ENCODE measurements at places on chromosomes 11 and 22.

- no peak for DNase-seq
Observed at GRCh38 chr22:29831186-29831921, 6.7 kb downstream of the ASCC2 start.

DNA sequence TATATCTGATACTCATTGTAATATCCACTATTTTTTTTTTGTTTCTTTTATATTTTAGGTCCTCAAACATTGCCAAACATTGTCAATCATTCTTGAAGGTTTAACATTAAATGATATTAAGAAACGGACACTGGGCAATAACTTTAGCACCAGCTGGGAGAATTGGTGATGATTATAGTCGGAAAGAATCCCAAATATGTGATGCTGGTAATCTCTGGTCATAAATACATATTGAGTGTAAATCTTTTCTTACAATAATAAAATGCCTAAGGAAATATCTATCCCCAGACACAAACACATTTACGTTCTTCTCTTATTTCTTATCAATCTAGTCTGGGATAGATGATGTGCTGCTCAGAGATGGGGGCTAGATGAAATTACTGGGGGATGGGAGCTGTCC, 25.2 kb downstream of the OR51E2 start:
- DNase-seq = no peak

GRCh38 chr22:45045208-45045607, 35.4 kb upstream of the PHF21B start:
- no peak for DNase-seq

DNA sequence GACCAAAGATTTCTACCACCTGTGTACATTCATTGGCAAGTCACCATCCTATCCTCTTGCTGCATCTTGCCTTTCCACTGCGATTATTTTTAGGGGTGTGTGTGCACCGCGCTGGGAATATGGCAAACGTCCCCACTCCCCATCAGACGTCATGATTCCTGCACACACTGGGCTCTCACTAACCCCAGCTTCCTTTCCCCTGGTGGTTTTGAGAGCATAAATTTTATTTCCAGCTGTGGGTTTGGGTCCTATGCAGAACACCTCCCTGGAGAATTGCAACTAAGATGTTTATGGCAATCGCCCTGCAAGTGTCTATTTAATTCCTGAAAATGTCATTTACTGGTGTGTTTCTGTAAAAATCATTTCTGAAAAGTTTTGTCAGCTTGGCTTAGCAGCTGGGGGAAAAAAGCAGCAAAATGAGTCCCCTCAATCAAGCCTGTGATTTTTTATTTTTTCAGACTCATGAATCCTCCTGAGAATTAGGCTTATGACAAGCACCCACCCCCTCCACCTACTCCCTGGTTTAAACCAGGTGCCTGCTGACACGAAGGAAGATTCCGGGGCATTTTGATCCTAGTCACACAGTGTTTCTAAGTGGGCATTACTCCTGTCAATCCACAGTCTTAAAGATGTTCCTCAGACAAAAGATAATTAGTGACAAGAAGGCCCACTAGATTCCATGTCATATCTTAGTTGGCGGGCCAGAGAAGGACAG, 23.8 kb downstream of the UPB1 start:
- DNase-seq = no peak

- DNase-seq = no peak
Observed at GRCh38 chr11:118916842-118917388, 8.8 kb downstream of the BCL9L start.

- DNase-seq = no peak
Observed at GRCh38 chr11:28090052-28090749, 17.8 kb downstream of the KIF18A start.

GRCh38 chr22:28953403-28953802, 70.0 kb downstream of the ZNRF3 start:
- no peak for DNase-seq

GRCh38 chr11:104487046-104487806, 323.3 kb upstream of the PDGFD start:
- no peak for DNase-seq

DNA sequence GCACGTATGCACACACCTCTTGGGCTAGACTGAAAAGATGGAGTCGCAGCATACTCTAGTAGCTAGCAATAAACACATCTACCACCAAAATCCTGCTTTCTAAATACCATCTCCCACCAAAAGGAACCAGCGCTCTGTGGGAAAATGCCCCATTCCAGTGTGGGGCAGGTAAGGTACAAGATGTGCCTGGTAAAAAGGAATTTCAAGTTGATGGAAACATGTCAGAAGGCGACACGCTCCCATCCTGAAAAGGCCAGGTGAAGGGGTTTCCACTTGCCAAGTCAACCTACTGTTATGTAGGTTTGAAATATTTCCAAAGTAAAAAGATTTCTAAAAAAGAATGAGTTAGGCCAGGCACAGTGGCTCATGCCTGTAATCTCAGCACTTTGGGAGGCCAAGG, 8.8 kb downstream of the DGCR2 start:
- DNase-seq = no peak

DNA sequence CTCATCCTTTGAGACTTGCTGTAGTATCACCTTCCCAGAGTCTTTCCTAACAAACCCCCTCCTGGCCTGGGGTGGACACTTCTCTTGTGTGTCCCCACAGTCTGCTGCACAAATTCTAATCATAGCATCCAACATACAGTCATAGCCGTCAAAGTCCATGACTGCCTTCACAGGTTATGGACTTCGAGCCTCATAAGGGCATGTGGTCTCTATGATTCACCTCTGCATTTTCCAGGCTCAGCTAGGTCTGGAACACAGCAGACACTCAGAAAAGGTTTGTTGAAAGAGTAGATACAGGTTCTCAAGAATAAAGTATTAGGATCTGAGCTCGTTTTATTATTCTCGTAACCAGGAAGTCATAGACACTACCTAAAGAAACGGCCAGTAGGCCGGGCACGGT, 13.2 kb upstream of the SCUBE2 start:
- no peak for DNase-seq

- DNase-seq = peak; percentile 25
Observed at GRCh38 chr11:67356387-67356863, 3.1 kb upstream of the POLD4 start.

DNA sequence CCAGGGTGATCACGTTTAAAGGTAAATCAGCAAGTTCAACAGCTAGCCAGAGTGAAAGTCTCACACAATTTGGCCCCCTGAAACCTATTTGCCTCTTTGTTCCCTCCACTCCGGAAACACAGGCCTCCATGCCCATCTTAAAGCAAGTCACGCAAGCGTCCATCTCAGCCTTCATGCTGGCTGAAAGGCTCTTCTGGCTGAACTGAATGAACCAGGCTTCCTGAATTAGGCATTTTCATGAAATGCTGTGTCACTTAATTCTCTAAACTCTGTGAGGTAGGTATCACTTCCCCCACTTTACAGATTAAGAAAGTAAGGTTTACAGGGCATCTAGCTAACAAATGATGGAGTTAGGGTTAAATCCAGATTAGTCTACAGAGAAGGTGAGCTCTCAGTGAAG, 1.4 kb downstream of the SLC25A17 start:
- no peak for DNase-seq

DNA sequence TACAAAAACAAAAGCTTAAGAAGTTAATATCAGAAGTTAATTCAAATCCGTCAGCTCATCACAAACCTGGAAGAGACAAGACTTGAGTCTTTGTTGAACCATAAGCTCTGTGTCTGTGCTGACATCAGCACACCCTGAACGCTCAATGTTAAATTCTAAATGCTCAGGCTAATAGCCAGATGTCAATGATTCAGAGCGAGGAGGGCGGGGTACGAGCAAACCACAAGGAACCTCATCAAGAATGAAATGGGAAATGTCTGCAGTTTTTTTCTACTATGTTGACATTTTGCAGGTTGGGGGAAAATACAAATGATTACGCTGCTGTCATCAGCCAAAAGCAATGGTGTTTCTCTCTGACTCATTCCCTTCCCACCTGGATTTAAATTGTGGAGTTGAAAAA, 1057.2 kb downstream of the NTM start:
- no peak for DNase-seq

DNA sequence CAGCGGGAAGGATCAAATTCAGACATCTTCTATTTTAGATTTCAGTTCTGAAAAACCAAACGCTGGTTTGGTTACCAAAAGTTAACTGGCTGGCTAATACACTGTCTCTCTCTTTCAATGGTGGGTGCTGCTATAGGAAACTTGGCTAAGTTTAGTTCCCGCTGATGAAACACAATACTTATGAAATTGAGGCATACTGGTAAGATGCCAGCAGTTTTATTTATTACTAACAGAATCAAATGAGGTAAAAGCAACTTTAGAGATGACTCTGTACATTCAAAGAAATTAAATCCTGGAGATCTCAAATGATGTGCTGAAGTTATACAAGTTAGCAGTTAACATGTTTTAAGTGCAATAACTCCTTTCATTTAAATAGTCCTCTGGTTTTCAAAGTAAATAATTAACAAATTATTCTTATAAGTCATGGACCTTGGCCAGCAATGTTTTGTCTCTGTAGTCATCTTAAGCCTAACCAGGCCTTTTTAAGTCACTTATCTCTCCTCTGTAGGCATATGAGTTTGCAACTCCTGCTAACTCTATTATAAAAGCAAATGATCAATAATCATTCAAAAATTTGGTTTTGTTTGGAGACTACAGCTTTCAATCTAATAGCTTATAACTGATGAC, 54.8 kb downstream of the PAK1 start:
- DNase-seq = no peak

GRCh38 chr11:127609025-127609773, 608.6 kb upstream of the KIRREL3 start:
- peak; percentile 32 for DNase-seq

DNA sequence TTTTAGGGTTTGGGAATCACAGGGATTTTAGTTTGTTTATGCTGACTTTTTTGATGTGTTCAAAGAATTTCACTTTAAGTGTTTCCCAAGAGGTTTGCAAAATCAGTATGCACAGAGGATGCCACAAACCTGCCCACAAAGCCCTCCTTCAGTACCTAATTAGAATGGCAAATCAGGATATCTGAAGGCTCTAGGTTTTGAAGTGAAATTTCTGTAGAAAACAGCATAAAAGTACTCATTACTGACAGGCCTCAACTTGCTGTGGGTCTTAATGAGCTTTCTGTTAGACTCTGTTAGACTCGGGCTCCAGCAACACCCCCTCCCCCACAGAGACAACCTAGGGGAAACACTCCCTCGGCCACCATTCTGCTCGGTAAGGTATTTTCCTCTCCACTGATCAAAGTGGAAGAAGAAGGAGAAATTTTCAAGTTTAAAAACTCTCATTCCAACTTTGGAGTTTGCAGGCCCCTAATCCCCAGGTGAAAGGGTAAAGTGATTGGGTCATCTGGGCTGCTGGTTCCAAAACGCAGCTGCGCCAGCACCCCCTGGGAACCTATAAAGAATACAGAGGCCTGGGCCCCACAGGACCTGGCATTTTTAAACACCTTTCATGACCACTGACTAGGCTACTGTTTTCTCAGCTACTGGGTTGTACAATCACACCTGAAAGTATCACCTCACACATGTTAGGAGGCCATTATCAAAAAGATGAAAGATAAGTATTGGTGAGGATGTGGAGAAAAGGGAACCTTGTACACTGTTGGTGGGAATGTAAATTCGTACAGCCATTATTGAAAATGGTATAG, 67.5 kb downstream of the PLEKHA7 start:
- DNase-seq = peak; percentile 51

- no peak for DNase-seq
Observed at GRCh38 chr11:44946263-44946662, 4.4 kb downstream of the TP53I11 start.

DNA sequence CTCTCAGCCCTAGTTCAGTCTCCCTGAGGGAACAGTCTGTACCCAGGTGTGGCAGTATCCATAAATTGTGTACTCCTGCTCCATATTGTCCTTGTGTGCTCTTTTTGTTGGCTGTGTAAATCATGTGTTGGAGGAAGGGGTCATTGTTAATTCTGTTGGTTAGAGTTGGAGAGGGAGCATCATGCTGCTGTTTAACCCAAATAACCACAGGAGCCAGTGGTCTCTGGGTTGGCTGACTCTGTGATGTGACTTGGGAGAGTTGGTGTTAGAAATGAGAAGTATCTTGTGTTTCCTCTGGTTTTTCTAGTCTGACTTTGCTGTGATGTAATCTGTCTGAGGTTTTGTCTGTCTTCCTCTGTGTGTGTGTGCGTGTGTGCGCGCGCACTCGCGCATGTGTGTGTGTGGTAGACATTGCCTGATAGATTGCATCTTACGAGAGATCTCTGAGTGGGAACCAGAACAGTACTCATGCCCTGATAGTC, 30.5 kb downstream of the CTNND1 start:
- no peak for DNase-seq

- DNase-seq = no peak
Observed at GRCh38 chr11:71096751-71097388, 155.5 kb downstream of the SHANK2 start.

DNA sequence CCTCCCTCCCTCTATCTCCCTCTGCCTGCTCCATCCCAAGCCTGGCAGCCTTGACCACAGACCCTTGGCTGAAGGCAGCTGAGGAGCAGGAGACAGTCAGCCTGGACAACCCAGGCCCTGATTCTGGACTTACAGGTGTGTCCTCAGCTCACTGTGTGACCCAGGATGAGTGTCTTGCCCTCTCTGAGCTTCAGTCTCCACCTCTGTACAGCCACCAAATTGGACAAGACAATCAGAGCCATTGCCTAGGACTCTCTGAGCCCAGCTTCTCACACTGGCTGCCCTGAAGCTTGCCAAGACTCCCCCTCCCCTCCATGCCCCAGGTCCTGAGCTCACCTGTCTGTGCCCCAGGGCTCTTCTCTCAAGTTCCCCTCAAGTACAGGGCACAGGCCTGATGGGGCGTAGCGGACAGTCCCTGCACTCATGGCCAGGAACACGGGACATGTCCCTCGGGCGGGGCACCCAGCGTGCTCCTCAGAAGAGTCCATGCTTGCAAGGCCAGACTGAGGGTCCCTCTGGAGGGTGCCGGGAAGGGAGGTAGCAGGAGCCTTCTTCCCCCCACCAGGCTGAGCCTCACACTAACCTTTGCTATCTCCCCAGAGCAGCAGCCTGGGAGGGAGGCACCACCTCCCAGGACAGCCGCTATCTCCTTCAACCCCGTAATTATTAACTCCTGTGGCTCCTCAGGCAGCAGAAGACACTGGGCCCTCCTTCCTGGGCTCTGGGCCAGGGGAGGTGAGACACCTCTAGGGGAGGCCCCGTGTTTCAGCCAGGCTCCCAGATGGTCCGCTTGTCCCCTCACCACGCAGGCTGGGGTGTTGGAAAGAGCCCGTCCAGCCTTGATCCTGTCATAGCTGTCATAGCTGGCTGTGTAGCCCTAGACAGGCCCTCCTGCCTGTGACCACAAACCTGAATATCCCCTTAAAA, 2.6 kb upstream of the RAB3IL1 start:
- no peak for DNase-seq

- peak; percentile 67 for DNase-seq
Observed at GRCh38 chr22:35582861-35583670, 34.1 kb downstream of the MB start.

DNA sequence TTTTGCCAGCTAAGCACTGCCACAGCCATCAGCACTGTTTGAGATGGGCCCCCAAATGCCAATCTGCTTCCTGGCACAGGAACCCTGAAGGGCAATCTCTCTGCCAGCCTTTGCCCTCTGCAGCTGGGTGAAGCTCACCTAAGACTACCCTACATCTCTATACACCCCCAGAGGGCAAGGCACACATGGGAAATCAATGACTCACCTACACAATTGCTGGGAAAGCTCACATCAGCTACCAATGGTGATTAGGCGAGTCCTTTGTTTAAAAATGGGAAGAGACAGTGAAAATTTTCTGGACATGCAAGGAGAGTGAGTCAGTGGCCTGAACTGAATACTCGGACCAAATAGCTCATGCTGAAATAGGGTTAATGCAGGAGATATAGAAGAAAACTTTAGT, 12.6 kb upstream of the PRDM11 start:
- DNase-seq = no peak
